Head of caudate nucleus (tissue), 42 donors: ENCODE measurements at places on chromosomes 3 and 15.
A peak's percentile ranks its signal among the peaks of the same experiment; 100 is the strongest.

DNA sequence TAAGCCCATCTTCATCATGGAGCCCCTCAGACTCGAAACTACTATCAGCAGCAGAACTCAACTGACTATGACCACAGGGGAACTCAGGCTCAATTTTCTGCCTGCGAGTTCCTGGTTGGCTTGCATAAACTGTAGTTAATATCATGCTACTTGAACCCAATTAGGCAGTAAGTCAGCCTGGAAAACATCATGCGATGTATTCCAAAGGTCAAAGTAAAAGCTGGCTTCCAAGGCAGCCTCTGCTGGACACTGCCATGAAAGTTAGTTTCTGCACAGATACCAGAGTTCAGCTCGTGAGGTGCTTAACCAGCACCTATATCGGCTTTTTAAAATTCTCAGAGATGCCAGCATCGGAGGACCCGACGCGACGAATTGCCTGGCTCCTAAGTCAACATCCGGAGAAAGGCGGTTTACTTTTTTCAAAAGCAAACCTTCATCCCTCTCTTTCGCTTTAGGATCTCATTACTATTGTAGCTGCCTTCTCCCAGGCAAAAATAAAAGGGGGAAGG, 3.8 kb downstream of the ANP32A start:
- DNase-seq: no peak

DNA sequence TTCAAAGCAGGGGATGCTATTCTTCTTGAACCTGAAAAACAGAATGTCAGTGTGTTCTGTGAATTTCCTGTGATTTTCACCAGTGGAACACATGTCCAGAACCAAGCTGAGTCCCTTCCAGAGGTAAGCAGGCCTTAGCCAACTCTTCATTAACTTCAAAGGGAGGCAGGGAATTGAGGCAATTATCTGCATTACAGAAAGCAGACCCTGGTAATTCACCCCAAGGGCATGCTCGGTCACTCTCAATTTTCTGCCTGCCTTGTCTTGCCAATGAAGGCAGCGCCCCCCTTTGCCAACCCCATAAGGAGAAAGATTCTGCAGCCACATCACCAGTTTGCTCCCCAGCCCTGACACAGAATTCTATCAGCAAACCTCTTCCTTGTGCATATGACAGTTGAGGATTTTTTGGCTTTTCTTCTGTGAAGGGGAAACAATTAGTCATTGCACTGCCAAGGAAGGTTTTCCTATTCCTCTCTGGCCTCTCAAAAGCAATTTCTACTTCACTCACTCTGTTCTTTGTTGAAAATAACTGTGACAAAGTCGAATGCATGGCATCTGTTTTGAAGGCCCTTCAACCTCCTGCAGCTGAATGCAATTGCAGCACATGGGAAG, 85.3 kb downstream of the HHLA2 start:
- DNase-seq: no peak

DNA sequence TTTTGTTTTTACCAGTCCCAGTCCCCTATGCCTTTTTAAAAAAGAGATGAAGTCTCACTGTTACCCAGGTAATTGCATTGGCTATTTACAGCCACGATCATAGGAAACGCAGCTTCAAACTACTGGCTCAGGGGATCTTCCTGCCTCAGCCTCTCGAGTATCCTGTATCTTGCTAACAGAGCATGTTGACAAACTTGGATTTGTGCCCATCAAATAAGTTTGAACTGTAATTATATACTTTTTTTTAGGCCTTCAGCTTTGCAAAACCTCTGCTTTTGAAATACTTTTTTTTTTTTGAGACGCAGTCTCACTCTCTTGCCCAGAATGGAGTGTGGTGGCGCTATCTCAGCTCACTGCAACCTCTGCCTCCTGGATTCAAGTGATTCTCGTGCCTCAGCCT, 3.0 kb upstream of the EDEM1 start:
- DNase-seq: no peak

DNA sequence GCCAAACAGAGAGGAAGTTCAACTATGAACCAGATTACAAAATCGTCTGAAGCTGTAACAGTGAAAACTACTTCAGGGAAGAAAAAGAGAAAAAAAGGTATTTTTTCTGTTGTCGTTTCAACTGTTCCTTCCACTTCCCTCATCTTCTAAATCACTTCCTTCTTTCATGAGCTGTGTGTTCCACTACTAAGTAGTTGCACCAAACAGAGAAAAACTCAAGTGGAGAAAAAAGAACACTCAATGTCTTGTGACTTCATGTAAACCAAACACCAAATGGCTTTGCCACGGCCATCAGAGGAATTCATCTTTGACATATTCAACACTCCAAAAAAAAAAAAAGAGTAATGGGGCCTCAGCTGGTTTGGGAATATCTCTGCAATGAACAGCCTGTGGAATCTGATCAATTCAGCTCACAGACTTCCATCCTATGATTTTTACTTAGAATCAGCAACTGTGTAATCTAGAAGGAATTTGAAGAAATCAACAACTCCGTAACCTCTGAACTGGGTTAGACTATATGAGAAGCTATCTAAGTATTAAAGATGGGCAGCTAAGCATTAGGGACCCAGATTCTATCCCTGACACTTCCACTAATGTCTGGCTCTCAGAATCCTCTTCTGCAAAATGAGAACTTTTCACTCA, 47.5 kb upstream of the RNF7 start:
- no peak for DNase-seq

DNA sequence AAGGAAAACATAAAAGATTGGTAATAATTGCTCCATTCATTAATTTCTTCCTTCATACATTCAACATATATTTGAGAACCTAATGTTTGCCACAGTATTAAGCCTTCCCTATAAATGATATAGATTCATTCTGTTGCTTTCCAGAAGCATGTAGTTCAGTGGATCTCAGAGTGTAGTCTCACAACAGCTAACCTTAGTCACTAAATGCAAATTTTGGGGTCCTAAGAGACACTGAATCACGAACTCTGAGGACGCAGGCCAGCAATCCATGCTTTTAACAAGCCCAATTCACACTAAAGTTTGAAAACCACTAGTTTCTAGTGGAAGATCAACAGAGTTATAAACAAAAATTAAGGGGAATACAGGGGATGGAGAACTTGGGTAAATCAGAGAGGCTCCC, 7.2 kb upstream of the AQR start:
- DNase-seq: no peak

GRCh38 chr3:107055181-107055942, 321.9 kb upstream of the CCDC54 start:
- DNase-seq: no peak

DNA sequence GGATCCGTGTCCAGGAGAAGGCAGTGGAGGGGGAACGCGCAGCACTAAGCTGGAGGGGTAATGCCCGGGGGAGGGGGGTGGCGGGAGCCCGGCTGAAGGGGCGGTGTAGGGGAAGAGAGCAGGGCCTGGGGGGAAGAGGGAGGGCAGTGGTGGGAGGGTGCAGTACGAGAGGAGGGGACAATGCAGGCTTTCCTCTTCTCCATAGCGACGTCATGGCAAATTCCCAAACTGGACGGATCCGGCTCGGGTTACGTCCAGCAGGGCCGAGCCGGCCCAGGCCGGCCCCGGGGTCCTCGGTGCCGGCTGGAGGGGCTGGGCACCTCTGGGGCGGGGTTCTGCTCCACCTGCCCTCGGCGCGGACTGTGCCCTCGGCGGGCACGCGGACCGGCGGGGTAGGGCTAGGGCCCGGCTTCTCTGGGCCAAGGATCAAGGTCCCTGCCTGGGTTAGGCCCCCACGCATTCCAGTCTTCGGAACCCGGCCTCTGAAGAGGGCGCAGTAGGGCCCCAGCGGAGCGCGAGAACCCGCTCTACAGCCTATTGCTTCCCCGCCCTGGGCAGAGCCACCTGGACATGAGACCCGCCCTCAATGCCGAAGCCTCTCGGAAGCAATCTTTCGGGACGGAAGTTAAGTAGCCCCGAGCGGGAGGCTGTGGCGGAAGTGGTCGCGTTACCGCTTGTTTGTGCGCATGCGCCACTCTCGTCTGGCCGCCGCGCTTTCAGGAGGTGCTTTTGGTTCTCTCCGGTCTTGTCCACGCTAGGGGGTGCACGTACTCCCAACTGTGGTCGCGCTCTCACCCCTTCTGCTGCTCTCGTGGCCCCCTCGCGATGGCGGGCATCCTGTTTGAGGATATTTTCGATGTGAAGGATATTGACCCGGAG, 1.4 kb downstream of the POLR2H start:
- peak; percentile 94 for DNase-seq

GRCh38 chr3:66398228-66399025, 102.4 kb downstream of the LRIG1 start:
- no peak for DNase-seq

GRCh38 chr3:48564022-48564421, 441 bp upstream of the UCN2 start:
- DNase-seq: peak; percentile 76

DNA sequence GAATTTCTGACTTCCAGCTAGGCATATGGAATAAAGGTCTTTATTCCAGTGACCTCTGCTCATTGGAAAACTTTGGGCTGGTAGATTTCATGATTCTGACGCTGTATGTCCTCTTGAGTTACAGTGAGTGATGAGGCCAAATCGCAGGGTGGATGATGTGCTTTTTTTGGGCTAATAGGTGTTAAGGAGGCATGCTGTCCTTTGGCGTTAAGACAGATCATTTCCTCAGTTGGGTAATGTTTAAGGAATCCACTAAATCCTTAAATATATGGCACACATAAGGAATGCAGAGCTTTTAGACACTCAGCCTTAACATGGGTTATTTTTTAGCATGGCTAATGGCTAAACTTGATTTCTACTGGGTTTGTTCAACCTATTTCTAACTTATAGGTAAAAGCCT, 87.9 kb downstream of the LPP start:
- DNase-seq: no peak

DNA sequence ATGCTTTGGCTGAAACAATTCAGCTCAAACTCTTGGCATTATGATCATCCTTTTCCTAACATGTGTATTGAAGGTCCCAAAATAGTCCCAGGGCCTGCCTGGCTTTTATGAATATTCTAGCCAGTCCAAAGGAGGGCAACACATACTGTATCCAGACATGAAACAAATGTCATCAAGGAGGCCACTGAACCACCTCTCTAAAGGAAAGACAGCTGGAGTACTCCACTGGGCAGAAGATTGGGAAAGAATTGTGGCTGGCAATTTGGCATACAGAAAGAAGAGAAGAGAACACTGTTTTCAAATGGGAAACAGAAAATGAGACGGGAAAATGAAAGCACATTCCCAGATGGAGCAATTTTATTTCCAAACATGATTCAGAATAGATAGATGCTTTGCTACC, 80.6 kb downstream of the NCEH1 start:
- DNase-seq: no peak

- DNase-seq: no peak
These were observed 30.0 kb upstream of the SLC6A1 start for GRCh38 chr3:10962481-10963036.

DNA sequence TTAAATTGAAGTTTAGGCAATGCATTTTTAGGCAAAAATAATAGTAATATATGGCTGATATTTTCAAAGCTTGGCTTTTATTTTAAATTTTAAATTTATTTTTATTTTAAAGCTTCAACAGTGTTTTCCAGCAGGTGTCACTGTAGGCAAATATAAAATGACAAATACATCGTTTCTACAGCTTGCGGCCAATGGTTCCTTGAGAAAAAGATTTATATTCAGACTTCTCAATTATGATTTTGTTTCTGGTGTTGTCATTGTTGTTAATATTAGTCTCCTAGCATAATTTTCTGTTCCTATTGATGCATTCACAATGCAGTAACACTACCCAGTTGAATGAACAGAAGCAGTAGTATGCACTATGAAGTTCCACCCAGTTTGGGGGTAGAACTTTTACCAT, 220.7 kb upstream of the DNAJC19 start:
- DNase-seq: no peak

DNA sequence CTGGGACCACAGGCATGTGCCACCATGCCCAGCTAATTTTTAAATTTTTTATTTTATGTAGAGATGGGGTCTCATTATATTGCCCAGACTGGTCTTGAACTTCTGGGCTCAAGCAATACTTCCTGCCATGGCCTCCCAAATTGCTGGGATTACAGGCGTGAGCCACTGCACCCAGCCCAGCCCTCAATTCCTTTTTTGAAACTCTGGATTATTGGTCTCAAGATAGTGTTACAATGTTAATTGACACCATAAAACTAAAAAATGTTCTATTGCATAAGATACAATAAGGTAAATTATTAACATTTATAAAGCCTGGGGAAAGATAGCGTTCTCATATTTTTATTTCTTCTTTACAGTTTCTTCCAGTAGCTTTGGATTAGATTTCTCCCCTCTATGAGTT, 3.9 kb upstream of the NFKBIZ start:
- DNase-seq: no peak

GRCh38 chr3:98359993-98360675, 6.5 kb downstream of the OR5K4 start:
- DNase-seq: no peak

DNA sequence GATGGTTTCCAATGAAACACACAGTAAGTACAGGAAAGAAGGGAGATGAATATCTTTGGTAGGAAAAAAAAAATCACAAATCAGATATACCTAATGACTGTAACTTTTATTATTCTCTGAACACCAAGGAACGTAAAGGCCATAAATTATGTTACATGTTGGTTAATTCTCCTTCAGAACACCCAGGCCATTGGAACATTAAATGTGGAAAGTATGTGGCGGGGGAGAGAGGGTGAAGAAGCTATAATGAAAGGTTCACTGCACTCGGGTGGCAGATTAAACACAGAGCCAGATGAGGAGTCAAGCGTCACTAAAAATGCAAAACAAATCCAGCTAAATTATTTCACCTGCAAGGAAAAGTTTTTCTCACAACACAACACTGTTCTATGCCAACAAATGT, 193.8 kb downstream of the FHIT start:
- DNase-seq: no peak

DNA sequence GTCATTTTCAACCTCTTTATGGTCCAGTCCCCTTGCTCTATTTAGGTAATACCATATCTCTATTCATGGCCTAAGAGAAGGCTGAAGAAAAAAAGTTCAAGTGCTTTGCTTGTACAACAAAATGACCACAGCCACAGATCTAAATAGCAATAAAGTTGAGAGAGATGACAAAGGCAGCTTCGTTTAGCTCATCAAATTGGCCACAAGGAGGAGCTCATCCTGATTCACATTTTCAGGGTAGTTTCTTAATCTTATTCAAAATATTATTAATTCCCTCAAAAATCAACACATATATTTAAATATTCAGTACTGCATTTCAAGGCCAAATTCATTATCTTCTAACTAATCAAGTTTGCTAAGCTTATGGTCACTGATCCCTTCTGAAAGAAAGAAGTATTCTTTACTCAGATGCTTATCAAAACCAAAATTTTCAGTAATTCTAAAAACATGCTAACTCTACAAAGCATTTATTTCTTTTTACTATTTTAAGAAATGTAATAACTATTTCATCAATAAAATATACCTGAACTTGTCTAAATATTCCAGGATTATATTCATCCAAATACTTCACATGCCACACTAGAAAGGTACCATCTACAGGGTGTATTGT, 85.5 kb downstream of the DMXL2 start:
- DNase-seq: no peak

GRCh38 chr3:2446146-2446545, 347.5 kb downstream of the CNTN4 start:
- no peak for DNase-seq

DNA sequence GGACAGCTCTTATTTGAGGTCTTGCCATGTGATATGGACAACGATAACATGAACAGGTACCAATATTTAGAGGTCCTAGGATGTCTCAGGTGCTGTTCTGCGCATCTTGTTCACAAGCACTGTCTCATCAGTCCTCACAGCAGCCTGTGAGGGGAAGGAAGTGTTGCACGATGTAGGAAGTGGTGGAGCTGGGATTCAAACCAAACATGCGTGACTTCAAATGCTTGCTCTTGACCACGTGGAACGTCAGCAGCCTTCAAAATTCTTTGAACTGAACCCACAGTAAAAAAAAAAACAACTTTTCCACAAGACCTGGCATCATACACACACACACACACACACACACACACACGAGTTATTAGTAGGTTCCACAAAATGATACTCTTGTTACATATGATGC, 153.4 kb upstream of the SMAD3 start:
- no peak for DNase-seq
